ENCODE measurements at places on chromosomes 3 and 15. TPM values are rescaled to one million over a fixed set of nuclear protein-coding genes. Genes with fewer than 3 reads are reported as not detected.

DNA sequence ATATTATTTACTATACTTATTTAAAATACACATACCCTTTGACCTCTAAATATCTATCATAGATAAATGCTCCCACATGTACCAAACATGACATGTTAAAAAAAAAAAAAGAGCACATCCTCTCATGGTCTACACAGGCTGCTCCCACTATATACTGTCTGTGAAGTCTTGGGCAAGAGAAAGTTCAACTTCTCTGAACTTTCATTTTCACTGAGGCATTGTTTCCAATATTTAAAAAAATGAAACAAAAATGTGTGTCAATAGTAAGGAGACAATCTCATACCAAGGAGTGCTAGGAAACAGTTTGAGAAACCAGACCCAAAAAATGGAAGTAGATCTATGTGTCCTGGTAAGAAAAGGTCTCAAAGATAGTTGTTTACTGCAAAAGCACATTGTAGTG, 29.3 kb downstream of the SLC4A7 start:
- DNase-seq = no peak

- DNase-seq = peak; percentile 74
These were observed 539 bp upstream of the PLCL2 start for GRCh38 chr3:16884084-16884747.

GRCh38 chr3:54347060-54347459, 224.7 kb downstream of the CACNA2D3 start:
- DNase-seq = no peak

DNA sequence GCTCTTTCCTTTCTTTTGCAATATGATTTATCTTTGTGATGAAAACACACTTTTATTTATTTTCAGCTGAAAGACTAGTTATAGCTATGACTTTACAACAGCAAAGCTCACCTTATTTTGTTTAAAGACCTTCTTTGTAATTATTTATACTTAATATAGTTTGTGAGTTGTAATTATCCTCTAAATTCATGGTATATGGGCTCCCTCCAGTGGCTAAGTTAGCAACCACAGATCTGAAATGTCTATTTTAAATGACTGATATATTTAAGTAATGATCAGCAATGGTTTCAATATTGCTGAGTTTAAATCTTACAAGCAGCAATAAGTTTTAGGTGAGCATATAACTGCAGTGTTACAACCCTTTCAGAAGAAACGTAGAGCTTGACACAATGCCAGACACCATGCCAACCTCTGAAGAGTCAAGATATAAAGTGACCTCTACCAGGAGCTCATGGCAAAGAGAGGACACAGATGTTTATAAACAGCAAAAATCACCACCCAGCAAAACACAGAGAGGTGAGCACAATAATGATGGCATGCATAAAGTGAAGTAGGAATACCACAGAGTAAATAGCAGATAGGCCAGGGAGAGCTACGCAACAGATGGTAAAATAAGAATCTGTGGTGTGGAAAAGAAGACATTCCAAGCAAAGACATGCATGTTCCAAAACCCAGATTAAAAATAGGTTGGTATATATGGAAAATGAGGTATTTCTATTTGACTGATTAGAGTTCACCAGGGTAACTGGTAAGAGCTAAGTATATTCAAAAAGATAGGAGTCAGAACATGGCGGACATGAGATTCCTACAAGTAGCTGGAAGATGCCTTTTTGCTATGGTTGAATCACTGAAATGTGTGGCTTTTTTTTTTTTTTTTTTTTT, 143.7 kb upstream of the ZNF385D start:
- DNase-seq = peak; percentile 19

DNA sequence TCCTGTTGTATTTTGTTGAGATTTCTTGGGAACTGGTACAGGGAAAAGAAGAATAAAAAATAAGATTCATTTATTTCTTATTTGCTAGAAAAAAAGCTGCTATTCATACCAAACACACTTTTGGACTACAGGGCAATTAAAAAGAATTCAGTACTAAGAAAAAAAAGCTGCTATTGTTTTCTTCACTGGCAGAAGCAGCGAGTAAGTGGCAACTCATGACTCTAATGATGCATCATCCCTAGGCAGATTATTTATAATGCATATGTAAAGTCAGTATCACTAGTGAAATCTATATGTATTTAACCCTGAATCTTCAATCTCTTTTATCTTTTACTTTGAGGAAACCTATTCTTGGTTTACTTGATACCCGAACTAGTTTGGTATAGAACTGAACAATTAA, 15.2 kb downstream of the PFN2 start:
- DNase-seq = no peak

DNA sequence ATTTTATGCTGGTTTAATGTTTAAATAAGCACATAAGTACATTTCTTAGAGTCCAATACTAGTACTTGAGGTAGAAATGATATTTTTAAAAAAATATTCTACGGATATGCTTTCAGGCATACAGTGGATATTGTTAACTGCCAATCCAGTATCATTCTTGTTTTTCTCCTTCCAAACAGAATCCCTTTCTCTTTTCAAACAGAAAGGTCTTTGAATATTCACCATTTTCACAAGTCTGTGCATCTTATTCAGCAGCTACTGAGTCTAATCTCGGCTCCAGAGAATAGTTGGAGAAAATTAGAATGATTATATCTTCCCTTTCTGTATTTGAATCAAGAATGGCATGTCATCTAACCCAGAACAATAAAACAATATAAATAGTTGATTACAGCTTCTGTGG, 174.5 kb downstream of the GOLGA6L6 start:
- no peak for DNase-seq

DNA sequence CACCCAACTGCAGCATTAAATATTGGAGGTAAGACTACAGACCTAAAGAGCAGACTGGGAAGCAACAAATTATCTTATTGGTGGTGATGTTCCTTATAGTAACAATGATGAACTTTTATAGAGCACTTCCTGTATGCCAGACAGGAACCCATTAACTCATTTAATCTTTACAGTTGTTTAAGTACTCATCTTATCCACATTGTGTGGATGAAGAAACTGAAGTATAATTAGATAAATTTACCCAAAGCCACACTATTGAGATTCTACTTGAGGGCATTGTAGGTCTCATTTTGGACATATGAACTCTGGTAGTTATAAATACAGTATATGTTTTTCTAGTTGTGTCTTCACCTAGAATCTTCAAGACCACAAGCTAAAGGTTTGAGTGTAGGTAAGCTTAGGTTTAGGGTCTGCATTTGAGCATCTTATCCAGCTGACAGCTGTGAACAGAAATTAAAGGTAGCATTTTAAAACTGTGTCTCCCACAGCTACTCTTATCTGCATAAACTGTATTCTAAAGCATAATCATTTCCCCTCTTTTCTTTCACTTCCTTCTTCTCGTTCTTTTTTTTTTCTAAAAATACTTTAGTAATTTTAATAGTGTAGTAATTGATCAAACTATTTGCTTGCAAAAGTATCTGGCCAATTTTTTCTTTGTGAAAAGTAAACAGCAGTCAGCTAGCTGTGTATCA, 138.2 kb downstream of the UBE2E2 start:
- DNase-seq = no peak

DNA sequence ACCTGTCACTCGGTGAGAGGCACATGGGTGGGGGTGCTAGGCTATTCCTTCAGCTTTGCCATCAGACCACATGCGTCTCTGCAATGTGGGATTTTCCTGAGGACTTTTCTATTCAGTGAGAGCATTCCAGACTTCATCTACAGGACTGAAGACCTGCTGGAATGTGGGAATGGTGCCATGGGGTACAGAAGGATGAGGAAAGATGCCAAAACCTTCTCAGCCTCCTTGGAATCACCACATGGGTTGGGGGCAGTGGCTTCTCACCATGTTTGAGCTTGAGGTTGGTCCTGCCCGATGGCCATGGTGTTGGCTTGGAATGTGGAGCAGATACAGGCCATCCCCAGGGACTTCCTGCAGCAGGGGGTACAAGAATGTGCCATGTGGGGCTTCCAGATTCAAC, 80.9 kb upstream of the KLF13 start:
- no peak for DNase-seq

Gene PLSCR5
- not detected for total RNA-seq

All from heart right ventricle (tissue), 16 donors.